ENCODE measurements at places on chromosomes 4 and X. TPM values are rescaled to one million over a fixed set of nuclear protein-coding genes. Genes with fewer than 3 reads are reported as not detected.
A peak's percentile ranks its signal among the peaks of the same experiment; 100 is the strongest.

Gene HAND2
- total RNA-seq = not detected

Gene SYNPO2
- total RNA-seq = 0.07 TPM

Gene ATP2B3
- 0.07 TPM for total RNA-seq

Gene P2RY8
- not detected for total RNA-seq

Gene FRAS1
- 3.6 TPM for total RNA-seq

Gene LRAT
- not detected for total RNA-seq

Gene DCHS2
- total RNA-seq = not detected

Gene ARHGAP4
- 31.9 TPM for total RNA-seq

Gene FDCSP
- total RNA-seq = not detected

Gene LUZP4
- total RNA-seq = not detected

Gene NEUROG2
- total RNA-seq = not detected

Gene IGSF1
- total RNA-seq = not detected

Gene FRMPD3
- total RNA-seq = not detected

Gene F11
- not detected for total RNA-seq

Gene ABCD1
- 14.3 TPM for total RNA-seq

Gene TEX11
- not detected for total RNA-seq

Gene DUSP21
- not detected for total RNA-seq

Gene EREG
- not detected for total RNA-seq

Gene SSX3
- total RNA-seq = not detected

Gene UBL4A
- 31.4 TPM for total RNA-seq

Gene MAGEA1
- total RNA-seq = not detected

Gene SHROOM2
- total RNA-seq = 11.8 TPM

Gene SHISA3
- total RNA-seq = 12.0 TPM

DNA sequence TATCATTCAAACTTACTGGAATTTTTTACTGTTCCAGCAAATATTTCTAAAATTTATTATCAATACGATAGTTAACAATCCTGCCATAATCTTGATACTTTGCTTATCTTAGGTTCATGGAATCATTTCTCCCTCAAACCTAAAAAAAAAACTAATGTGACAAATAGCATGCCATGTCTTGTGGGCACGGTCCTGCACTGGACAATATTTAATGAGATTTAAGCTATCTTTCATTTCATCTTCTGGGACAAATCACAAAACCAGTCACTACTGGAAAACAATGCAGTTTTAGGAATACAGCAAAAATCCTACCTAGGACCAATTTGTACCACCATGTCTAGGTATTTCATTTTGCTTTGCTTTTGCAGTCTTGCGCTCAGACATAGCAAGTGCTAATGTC is 93.7 kb downstream of the FRYL start:
- no peak for DNase-seq

DNA sequence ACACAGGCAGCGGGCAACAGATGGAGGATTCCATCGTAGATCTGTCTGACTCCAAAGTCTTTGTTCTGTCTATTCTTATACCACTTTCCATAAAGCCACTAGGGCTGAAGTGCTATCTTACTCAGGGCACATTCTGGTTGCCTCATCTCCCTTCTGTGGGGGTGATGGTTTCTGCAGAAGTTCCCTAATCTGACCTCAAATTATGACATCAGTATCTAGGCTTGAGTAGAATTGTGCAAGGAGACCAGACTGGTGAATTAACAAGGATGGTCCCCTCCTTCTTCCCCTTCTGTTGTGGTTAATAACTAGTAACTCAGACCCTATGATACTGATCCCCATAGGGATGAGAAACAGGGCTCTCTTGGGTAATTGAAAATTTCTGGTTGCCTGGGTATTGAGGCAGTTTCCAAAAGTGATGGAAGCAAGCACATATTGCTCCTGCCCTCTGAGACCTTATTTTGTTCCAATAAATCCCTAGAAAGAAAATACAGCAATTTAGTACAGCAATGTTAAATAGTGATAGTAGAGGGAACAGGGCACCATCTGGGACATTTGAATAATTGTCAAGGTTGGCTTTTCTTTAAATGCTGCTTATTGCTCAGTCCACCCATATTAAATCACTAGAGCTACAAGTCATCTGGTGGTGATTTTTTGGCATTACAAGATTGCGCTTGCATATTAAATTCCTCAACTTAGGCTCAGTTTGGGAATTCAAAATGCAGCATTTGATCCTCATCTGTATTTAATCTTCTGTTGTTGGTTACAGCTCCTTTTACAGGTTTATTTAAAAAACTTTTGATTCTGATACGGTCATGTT is 57.3 kb upstream of the AP1S2 start:
- no peak for DNase-seq

- DNase-seq = no peak
These were observed 17.7 kb downstream of the SLC25A31 start for GRCh38 chr4:127747883-127748282.

DNA sequence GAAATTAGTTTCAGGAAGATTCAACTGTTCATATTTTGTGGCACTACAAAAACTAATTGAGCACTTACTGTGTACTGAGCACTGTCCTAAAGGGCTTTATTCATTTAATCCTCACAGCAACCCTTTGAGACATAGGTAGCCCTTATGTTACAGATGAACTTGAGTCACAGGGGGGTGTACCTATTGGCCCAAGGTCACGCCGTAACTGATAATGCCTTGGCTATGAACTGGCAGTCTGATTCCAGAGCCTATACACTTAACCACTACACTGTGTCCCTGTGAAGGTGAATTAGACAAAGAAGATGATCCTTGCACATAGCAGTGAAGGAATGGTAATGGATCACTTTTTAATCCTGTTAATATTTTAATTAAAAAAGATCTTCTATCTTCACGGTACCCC is 12.0 kb downstream of the TMEM165 start:
- DNase-seq = no peak

- no peak for DNase-seq
These were observed 81.1 kb downstream of the TENM3 start for GRCh38 chr4:182324282-182324681.

DNA sequence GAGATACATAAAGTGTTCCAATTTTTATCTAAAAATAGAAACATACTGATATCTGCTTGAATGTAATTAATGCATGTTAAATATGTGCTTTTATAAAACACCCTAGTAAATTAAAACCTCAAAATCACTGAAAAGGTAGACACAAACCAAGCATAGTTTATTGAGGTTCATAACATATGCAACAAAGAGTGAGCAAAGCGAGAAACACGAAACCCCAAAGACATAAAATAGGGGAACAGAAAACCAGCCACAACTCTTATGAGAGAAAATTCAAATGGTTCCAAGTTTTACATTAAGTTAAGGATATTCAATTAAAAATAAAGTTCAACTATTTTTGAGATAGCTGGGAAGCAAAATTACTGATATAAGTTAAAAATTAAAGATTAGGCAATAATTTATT is 336.4 kb upstream of the AGA start:
- DNase-seq = no peak

DNA sequence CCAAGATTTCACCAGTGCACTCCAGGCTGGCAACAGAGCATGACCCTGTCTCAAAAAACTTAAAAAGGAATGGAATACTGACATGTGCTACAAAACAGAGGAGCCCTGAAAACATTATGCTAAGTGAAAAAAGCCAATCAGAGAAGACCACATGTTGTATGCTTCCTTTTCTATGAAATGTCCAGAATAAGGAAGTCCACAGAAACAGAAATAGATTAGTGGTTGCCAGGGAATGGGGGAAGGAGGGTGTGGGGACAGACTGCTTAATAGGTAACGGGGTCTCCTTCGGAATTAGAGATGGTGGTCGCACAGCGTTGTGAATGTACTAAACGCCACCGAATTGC is 30.1 kb upstream of the KIAA0232 start:
- DNase-seq = no peak

GRCh38 chr4:185567381-185568376 is 32.4 kb upstream of the PDLIM3 start:
- DNase-seq = peak; percentile 56

DNA sequence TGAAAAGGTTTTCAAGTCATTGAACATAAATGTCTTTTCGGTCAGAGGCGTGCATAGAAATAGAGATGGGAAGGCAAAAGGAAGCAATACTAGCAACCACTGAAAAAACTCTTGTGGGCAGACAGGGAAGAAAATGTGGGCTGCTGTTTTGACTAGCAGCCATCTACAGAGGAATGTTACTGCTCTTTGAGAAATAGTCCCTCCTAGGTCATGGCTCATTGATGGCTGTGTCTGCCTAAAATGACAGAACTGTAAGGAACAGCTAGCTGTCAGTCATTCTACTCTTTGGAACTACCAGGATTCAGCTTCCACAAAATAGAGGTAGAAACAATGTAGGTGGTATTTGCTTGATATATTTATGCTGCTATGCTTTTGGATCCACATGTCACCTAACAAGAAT is 26.9 kb upstream of the TMPRSS11B start:
- DNase-seq = peak; percentile 2

DNA sequence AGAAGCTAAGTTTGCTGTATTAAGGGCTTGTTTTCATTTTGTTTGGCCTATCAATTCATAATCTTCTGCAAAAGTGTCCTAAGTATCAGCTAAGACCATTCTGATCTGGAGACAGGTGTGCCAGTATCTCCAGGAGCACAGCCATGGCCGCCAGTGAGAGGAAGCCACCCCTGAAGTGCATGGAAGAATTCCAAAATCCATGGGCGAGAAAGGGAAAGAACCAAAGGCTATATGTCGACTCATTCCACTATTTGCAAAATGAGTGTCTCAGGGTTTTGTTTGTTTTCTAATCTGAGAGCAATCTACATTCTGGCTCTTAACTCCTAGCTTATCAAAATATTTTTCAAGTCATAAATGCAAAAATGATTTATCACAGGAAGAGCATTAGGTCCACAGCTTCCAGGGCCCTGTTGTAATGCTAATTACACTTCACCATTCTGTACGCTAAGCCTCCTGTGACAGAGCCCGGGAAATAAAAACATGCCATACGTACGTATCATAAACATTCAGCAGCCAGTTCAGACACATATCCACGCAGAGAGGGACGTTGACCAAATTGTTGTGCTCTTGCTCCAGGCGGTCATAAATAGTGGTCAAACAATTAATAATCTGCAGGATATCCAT is 137.3 kb upstream of the FTHL17 start:
- peak; percentile 83 for DNase-seq

- DNase-seq = peak; percentile 23
These were observed 150.3 kb downstream of the FBXW7 start for GRCh38 chr4:152385551-152385950.

- DNase-seq = no peak
These were observed 3.5 kb downstream of the MTNR1A start for GRCh38 chr4:186551849-186552248.

GRCh38 chrX:115400960-115401359 is 111.4 kb downstream of the LUZP4 start:
- DNase-seq = no peak

DNA sequence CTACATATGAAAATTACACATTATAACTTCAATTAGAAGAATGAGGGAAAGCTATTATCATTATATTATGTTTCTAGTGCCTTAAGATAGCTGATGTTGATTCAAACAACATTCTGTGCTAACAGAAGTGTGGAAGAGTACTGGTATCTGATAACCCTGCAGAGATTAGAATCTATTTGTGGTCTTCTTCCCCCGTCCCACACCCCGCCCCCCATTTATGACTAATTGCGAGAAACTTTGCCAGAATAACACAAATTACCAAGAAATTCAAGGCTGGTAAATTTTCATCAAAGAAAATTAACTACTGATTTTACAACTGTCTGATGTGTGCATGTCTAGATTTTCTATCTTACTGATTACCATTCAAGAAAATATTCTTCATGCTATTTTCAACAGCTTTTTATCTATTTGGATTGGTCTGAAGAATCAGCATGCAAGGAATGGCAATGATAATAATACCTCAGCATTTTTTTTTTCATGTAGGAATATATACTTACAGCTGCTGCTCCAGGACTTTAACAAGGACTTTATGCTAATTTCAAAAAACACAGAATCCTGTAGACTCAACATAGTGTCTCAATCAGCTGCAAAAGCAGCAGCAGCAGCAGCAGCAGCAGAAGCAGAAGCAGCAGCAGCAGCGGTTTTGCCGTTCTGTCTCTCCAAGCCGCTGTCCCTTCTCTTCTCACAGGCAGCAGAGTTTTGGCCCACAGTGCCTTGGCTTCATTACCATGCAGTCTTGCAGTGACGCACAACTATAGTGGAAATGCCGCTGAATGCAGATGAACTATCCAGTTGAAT is 126.7 kb downstream of the FRYL start:
- DNase-seq = no peak

GRCh38 chr4:137124278-137124932 is 407.9 kb downstream of the PCDH18 start:
- peak; percentile 35 for DNase-seq

- DNase-seq = no peak
These were observed 63.9 kb downstream of the IL1RAPL1 start for GRCh38 chrX:28651186-28651585.

DNA sequence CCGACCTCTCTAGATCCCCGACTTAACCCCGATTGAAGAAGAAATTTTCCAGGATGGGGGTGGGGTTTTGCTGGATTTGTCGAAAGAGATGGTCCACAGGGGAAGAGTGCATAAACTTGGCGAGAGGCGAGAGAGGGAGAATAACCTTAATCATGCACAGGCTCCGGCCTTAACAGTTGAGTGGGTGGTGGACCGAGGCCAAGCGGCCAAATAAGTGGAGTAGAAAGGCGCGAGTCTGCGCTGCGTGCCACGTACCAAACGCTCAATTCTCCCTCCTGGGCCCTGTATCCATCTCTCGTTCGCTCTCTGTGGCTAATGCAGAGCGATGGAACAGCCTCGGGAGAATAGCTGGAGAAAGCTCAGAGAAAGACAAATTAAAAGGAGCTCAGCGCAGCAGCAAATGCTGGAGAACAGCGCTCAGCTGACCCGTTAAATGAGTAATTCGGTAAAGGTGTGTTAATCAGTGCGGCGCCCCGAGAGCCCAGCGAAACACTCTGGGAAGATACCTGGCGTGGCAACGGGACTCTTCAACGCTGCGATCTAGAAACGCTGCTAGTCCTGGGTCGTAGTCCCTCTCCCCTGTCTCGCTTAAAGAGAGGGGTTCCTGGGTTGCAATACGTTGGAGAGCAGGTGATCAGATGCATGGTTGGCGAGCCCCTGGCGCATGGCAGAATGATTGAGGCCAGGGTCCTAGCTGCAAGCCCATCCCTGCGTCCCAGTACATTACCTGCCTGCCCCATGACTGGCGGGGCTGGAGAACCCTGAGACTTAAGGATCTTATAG is 887 bp upstream of the IL1RAPL2 start:
- DNase-seq = no peak

GRCh38 chrX:13005661-13006473 is 31.0 kb downstream of the TMSB4X start:
- no peak for DNase-seq

- DNase-seq = no peak
These were observed 26.9 kb upstream of the AMOT start for GRCh38 chrX:112867570-112867969.

GRCh38 chr4:53558065-53558801 is 33.1 kb downstream of the LNX1 start:
- DNase-seq = peak; percentile 88

- DNase-seq = peak; percentile 9
These were observed 2.7 kb downstream of the GEMIN8 start for GRCh38 chrX:14027036-14027435.

DNA sequence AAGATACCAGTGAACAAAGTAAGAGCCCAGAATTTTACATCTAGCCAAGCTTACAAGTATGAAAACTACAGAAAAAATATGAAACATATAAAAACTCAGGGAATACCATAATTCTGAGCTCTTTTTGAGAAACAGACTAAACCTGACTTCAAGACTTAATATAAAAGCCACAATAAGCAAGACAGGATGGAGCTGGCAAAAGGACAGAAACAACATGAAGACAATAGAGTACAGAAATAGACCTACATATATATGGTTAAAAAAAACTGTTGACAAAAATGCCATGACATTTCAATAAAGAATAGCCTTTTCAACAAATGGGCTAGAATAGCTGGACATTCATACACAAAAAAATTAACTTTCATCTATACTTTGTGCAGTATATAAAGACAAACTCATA is 49.4 kb downstream of the UBA6 start:
- DNase-seq = peak; percentile 86

Measured in endothelial cell of umbilical vein (primary cell).